Heart right ventricle (tissue), 16 donors: ENCODE measurements at places on chromosomes 2 and 18. TPM values are rescaled to one million over a fixed set of nuclear protein-coding genes. Genes with fewer than 3 reads are reported as not detected.

Gene DPP4
- 2.4 TPM for total RNA-seq

Gene NGEF
- total RNA-seq: not detected

Gene SERPINB13
- not detected for total RNA-seq

Gene PJVK
- total RNA-seq: 1.6 TPM

Gene DCAF17
- 7.8 TPM for total RNA-seq

DNA sequence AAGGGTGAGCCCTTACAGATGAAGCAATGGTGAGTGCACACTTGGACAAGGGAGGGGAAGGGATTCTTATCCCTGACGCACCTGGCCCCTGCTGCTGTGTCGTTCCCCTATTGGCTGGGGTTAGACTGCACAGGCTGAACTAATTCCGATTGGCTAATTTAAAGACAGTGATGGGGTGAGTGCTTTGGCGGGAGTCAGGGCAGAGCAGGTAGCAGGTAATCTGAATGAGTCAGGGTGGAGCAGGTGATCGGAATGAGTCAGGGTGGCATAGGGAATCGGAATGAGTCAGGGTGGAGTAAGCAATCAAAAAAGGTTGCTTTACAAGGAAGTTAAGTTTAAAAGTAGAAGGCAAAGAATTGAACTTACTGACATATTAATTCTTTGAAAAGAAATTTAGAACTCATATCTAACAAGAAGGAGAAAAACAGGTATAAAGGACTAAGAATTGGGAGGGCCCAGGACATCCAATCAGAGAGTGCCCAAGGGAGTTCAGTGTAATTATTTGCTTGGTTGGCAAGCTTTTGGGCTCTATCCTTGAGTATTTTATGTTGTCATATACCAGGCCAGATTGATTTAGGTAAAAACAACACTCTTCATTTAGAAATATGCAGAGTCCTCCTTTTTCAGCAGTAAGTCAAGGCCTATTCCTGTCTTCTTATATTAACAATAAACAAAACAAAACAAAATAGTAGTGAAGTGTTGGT lies 52.3 kb upstream of the RALBP1 start:
- no peak for DNase-seq

- no peak for DNase-seq
Measured at GRCh38 chr2:101089419-101089818, 61.8 kb downstream of the TBC1D8 start.

- DNase-seq: no peak
Measured at GRCh38 chr2:84299211-84299775, 159.8 kb downstream of the SUCLG1 start.

DNA sequence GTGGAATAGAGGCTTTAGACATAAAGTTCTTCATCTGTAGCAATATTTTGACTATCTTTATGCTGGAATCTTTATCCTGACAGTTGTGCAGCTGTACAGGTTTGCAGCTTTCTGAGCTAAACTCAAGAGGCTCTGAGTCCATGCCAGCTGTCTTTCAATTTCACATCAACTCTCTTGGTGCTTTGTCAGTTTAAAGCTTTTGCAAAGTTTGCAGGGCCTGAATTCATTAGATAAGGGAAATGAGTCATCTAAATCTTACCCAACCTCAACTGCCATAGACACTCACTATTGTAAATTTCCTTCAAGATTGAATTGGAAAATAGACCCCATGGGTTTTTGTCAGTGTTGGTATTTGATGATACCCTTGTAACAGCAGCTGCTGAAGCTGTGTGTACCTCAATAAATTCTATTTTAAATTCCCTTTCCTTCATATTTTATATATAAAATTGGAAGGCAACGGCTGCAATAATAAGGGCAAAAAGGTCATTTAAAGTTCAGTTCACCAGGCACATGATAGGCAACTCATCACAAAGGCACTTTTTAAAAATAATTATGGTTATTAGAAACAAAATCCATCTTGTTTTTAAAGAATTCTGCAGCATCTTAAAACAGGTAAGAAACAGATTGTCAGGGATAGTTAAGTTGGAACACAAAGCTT lies 169.9 kb upstream of the SLC39A10 start:
- no peak for DNase-seq

GRCh38 chr18:55501579-55501978 lies 86.4 kb downstream of the TCF4 start:
- DNase-seq: no peak

DNA sequence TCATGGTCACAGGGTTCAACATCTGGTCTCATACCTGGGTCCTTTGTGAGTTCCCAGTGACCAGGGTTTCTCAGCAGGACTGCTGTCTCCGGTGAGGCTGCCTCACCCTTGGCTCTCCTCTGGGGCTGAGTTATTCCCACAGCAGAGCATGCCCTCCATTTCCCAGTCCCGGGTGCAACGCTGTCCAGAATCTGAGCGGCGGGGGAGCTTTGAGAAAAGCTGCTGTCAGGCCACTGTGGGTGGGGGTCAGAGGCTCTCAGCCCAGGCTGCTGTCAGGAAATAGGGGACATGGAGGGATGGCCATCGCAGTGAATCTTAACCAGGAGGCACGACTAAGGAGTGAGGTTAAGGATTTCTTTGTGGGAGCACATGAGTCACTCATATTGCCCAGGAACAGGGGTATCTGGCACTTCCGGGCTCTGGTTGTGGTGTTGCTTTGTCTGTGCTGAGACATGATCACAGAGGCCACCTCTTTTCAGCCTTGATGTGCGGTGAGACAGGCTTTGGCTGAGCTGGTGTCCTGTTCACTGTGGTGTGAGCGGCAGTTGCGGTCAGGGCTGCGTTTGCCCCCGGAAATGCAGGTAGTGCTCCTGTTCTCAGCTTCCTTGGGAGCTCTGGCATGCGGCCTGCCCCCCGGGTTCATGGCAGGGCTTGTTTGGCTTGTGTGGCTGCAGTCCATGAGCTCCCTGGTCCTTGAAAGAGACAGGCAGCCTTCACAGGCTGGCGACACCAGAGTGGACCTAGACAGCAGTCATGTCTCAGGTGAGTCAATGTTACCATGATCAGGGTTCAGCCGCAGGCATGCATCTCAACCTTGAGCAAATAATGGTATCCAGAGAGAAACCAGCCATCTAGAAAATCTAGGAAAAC lies 310.7 kb upstream of the MYT1L start:
- no peak for DNase-seq

DNA sequence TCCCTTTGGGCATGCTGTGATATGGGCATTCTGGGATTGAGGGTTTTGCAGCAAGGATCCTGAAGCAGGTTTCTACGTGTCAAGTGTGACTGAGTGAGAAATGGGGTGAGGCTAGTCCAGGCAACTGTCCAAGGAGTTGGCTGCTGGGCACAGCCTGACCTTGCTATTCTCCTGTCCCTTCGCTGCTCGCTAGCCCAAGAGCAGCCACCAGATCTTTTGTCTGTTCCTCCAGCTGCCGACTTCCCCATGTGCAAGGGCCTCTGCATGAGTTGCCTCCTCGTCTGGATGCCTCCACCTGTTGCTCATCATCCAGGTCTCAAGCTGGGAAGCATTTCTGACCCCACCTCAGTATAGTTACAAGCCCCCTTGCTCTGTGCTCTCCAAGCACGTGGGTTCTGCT lies 71.1 kb downstream of the DYSF start:
- DNase-seq: no peak

DNA sequence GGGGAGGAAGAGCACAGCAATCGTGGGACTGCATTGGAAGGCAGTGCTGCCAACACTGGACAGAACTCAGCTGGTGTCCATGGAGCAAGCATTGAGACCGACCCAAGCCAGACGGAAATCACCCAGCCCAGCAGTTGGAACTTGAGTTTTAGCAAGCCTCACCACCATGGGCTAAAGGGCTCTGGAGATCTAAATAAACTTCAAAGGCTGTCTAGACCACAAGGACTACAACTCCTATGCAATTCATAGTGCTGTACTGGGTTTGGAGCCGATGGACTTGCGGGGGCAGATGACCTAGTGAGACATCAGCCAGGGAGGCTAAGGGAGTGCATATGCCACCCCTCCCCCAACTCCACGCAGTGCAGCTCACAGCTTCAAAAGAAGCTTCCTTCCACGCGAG lies 243.6 kb upstream of the SLC39A10 start:
- DNase-seq: no peak
